ENCODE measurements at places on chromosomes 1 and 21.
A peak's percentile ranks its signal among the peaks of the same experiment; 100 is the strongest.

DNA sequence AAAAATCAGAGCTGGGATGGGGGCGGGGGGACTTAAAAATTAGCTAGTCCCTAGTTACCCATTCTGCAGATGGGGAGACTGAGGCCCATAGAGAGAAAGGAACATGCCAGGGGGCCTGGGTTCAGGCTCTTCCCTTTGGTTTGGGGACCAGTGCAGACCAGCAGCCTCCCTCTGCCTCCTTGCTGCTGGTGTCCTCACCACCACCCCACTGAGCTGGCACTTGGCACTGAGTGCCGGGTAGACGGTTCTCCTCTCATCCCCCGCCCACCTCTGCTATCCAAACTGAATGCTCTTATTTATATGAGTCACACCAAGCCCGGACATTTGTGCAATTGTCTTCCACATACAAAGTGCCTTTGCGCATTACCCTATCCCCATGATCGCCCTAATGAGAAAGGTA, 39.2 kb downstream of the CAMK2N1 start:
- DNase-seq: no peak

DNA sequence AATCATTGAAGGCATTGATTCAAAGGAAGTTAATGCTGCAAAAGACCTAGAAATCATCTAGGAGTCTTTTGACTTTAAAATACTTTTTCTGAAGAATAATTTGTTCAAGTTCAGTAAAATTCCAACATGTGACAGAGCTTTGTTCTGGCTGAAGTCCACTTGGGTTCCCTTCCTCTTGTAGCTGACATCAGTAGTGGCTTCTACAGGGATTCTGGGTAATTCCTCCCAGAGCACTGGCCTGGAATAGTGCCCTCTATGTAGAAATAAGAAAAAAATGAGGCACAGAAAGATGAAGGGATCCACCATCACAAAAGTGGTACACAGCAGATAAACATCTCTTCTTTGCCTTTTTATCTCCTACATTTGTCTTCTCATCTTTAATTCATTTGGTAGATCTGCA, 548.1 kb downstream of the LTN1 start:
- DNase-seq: no peak

DNA sequence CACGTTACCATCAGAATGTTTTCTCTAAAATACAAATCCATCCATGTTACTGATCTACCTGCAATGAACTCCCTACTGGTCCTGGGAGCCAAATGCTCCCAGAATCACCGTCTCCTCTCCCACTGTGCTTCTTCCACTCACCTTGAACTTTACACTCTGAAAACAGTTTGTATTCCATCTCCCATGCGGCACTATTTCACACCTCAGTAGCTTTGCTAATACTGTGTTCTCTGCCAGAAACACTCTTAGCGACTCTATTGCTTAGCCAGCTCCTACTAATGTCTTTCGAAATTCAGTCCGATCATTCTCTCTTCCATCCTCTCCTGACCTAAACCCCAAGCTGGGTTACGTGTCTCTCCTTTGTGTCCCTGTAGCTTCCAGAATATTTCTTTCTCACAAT, 284.4 kb upstream of the DUSP10 start:
- no peak for DNase-seq

DNA sequence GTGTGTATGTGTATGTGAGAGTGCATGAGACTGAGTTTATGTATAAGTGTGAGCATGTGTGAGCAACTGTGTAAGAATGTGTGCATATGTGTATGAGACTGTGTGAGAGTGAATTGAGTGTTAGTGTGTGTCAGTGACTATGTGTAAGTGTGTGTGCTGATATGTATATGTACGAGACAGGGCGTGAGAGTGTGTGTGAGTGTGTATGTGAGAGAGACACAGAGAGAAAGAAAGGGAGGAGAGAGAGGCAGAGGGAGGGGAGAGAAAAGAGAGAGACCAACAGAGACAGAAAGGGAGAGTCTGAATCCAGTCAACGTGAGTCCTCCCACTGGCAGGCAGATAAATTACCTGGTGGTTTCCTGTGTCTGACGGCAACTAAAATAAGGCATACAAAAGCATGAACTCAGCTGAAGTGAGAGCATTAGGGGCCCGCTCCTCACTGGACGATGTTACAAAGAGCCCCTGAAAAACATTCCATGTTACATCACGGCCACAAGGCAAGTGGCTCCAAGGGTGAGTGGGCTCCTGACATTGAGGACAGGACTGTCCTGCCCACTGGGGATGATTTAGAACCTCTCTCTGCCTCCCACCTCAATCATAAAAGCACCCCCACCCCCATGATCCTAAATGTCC, 66.6 kb upstream of the TIAM1 start:
- DNase-seq: peak; percentile 27

DNA sequence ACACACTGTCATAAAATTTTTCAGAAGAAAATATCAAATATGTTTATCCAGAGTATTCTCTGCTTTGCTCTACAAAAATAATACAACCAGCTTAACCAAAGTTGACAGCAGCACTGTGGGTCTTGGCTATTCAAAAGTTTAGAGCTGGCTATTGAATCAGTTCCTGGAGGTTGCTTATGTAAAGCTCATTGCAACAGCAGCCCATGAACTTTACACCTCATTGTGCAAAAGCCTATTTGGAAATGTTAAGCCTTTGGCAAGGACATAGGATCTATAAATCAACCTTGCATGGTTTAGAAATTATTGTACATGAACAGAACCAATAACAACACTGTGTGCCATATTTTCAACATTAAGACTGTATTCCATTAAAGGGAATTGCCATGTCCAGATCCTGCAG, 714.9 kb downstream of the ADGRL2 start:
- no peak for DNase-seq
